Hepatocyte (in vitro differentiated cells): ENCODE measurements at places on chromosomes 5 and 9. TPM values are rescaled to one million over a fixed set of nuclear protein-coding genes. Genes with fewer than 3 reads are reported as not detected.
A peak's percentile ranks its signal among the peaks of the same experiment; 100 is the strongest.

GRCh38 chr9:89420397-89421178, 77.3 kb downstream of the SEMA4D start:
- DNase-seq, result no peak

GRCh38 chr9:69822116-69822750, 1.6 kb downstream of the CFAP95 start:
- no peak for DNase-seq

DNA sequence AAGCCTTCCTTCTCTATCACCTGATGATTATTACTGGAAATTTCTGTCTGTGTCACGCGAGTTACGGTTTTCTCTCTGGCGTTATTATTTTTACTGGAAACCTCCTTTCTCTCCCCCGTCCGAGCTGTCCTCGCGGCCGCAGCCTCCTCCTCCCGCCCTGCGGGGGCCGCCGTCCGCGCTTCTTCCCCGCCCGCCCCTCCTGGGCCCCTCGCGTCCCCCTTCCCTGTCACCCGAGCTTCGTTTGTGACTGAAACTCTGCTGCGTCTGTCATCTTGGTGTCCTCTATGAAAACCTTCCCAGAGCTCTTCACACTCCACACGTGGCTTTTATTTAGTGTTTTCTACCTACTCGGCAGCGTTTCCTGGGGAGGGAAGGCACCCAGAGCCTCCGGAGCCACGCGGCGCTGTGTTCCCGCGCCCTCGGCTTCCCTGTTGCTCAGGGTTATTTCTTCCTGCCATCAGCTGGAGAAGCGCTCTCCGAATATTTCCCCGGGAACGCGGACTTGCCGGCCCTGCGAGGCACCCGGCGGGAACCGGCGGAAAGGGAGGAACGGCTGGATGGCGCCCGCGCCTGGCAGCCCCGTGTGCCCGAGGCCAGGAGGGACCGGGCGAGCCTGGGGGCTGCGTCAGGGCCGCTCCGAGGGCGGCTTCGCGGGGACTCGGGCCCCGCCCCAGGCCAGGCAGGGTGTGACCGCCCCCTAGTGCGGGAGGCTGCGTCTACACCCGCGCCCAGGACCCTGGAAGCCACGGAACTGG, 33.9 kb downstream of the TRIP13 start:
- peak; percentile 68 for DNase-seq

DNA sequence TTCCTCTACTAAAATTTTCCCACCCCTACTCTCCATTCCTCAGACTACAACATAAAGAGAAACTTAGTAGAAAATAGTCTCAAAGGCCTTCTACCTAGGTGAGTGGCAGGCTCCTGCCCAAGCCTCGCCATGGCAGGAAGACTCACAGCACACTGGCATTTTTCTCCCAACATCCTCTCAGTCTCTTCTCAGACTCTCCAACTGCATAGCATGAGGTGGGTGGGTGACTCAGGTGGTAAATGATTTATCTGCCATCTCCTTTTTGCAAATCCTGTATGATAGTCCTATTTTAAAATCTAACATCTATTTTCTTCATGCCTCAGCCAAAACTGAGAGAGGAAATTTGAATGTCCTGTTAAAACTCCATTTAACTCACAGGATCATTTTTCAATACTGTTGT, 33.5 kb upstream of the GRIA1 start:
- no peak for DNase-seq

DNA sequence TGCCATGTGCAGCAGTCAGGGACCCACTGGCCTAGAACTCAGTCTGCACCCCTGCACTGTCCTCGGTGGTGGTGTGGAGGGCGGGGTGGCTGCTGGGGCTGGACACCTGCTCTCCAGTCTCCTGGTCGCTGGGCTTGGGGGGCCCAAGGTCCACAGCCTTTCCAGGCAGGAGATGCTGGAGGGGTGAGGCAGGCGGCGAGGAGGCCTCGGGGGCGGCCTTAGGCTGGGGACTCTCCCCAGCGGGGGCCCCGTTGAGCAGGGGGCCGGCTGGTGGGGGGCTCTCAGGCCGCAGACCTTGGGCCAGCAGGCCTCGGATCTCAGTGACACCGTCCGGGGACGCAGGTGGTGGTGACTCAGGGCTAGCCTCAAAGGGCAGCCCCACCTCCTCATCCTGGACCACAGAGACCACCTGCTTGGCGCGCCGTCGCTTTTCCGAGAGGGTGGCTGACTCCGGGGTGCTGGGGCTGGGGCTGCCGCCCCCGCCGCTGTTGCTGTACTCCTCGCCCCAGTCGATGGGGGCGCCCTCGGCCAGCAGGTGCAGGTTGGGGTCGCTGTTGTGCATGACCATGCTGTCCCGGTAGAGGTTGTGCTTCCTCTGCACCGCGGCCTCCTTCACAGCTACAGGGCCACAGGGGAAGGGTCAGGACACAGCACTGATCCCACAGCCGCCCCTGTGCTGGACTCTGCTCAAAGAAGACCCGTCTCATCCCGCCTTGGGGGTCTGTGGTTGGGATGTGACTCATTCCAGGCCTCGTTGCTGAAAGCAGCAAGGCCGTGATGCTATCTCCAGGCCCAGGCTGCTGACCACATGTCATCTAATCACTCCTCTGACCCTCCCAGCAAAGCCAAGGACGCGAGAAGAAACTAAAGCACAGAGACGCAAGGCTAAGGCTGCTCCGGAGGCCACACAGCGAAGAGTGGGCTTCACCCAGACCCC, 55.8 kb downstream of the LRSAM1 start:
- no peak for DNase-seq

Gene PDE8B
- 9.2 and 13.2 TPM in 2 replicates for total RNA-seq

- peak; percentile 90 for DNase-seq
Measured at GRCh38 chr5:132389585-132390286, 20.2 kb downstream of the SLC22A5 start.

GRCh38 chr5:138978080-138978479, 102.9 kb upstream of the LRRTM2 start:
- DNase-seq, result no peak

GRCh38 chr5:52810426-52810825, 22.7 kb downstream of the ITGA1 start:
- DNase-seq, result no peak

- no peak for DNase-seq
Measured at GRCh38 chr9:133657120-133657661, 21.0 kb downstream of the DBH start.

Gene GLT6D1
- 0.20 TPM in 2 replicates for total RNA-seq

DNA sequence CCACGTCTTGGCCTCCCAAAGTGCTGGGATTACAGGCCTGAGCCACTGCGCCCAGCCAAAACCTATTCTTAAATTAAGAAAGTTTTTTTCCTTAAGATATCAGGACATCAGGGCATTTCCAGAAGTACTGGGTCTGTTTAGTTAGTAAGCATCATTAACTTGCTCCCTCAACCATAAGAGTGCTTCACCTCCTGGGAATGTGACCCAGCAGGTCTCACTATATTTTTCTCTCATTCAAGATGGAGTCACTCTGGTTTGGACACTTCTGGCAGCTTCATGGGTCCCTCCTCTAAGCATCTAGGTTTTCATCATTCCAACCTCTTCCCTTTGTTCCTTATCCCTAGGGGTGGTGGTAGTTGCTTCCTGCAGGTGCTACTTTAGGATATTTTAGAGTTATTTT, 10.3 kb upstream of the BRD3OS start:
- no peak for DNase-seq

Gene RASEF
- total RNA-seq, result 18.1 and 18.9 TPM in 2 replicates

DNA sequence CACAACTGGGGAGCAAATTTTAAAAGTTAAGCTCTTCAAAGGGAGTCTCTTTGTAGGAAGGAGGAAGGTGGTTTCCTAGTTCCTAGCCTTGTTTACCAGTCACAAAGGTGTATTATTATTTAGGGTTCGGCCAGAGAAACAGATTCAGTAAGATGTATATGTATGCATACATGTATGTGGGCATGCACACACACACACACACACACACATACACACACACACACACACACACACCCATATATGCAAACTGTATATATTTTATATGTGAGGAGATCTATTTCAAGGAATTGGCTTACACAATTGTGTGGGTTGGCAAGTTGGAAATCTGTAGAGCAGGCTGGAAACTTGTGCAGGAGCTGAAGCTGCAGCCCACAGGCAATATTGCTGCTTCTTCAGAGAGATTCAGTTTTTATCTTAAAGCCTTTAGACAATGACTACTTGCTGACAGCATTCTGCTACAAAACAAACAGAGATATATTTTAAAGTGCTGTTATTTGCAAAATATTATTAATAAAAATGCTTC, 75.3 kb upstream of the DNAH5 start:
- DNase-seq, result no peak

GRCh38 chr9:135602789-135603481, 36.4 kb downstream of the GLT6D1 start:
- peak; percentile 64 for DNase-seq

DNA sequence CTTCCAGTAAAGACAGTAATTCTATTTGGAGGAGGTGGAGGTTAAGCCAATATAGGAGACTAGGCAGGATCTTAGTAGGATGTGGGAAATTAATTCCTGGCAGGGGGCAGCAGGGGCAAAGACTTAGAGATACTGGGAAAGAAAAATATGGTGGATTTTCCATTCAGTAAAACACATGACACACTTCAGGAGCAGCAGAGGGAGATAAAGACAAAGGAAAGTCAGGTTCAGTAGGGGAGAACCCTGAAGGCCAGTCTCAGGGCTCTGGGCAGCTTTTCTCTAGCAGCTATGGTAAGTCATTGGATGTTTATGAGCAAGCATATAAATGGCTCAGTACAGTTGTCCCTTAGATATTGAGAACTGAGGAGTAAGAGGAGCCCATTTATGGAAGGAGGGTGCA, 105.5 kb downstream of the PJA2 start:
- no peak for DNase-seq

DNA sequence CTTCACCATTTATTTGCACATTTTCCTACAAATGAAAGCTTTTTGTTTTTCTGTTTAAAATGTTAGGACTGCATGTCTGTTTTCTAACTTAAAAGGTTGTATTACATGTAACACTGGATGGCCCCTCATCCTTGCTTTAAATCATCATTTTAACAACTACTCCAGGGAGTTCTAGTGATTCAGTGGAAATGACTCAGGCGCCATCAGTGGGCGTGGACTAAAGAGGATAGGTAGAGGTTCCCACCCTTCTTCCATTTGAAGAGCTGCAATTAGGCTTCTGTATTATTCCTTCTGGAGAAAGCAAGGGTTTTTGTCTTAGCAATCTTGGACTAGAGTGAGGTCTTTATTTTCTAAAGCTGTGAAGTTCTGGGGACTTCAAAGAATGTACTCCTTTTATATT, 213.7 kb downstream of the TMEM38B start:
- no peak for DNase-seq

Gene DIRAS2
- total RNA-seq, result 1.1 and 1.6 TPM in 2 replicates

Gene ACTBL2
- total RNA-seq, result 0.16 and 0.83 TPM in 2 replicates

Gene FOXD4L3
- total RNA-seq, result 0.12 TPM in 1 of 2 replicates, not detected in the other

GRCh38 chr5:16855485-16855884, 80.6 kb downstream of the MYO10 start:
- DNase-seq, result no peak

Gene CCL28
- total RNA-seq, result 0.52 and 0.80 TPM in 2 replicates

Gene MYMK
- not detected in 2 replicates for total RNA-seq

DNA sequence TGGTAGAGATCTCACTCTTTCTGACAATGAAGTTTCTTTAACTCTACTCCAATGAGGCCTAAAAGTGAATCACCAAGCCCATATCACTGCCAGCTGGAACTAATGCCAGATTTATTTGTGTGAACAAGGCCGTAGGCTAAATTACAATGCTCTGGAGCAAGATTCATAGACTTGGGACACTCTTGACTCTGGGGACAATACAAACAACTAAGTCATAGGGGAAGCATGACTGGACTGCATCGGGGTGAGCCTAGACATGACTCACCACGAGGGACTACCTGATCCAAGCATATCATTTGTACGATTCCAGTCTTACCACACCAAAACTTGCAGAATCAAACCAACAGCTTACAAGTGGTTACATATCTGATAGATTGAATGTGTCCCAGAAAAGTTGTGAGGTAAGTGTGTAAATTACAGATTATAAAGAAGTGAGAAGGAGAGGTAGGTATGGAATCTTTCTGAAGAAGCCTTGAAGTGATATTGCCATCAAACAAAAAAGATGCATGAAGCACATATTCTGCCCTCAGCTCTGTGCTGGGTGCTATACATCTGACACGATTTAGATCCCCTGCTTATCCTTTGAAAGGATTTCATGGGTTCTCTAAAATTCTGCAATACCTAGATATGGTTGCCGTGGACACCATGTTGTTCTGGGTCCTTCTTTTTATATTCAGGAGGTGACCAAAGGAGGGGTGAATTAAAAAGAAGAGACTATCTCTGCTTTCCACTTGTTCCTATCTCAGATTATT, 199.3 kb upstream of the PDE4D start:
- DNase-seq, result no peak

Gene HMMR
- 9.8 and 10.6 TPM in 2 replicates for total RNA-seq

GRCh38 chr5:174718880-174719610, 5.3 kb upstream of the MSX2 start:
- DNase-seq, result no peak

DNA sequence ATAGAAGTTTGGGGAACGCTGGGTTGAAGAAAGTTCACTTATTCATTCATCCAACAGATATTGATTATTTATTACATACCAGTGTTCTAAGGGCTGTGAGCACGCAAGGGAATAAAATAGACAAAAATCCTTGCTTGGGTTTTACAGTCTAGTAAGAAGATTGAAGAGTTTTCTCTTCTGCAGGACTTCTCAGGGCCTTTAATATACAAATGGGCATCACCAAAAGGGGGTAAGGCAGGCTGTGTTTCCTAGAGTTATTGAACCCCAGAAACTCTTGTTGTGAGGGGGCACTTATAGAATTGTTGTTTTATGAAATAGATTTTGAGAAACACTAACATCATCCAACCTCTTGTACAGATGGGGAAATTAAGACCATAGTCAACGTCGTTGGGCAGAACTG, 198.5 kb upstream of the ZNF618 start:
- no peak for DNase-seq

Gene ROR2
- total RNA-seq, result 24.7 and 29.5 TPM in 2 replicates

DNA sequence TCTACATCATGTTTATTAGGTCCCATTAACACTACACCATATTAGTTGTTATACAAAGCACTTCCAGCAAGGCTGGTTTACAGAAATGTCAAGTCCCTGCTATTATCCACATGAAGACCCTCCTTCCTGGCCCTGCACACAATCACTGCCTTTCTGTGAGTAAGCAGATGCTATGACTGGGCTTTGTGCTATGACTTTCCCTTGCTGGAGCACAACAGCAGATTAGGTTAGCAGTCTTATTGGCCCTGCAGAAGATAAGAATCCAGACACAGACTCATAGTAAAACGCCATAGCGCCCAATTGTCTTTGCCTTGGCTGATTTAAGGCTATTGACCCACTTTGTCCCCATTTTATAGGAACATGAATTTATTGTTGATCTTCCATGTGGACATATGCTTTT, 228.9 kb upstream of the ACTBL2 start:
- DNase-seq, result peak; percentile 14

GRCh38 chr9:112179816-112180215, 4.7 kb upstream of the SUSD1 start:
- no peak for DNase-seq

GRCh38 chr5:175709276-175709781, 51.5 kb downstream of the HRH2 start:
- no peak for DNase-seq

Gene ZNF483
- total RNA-seq, result 4.4 and 4.6 TPM in 2 replicates

Gene KIF24
- total RNA-seq, result 1.3 and 1.8 TPM in 2 replicates

- DNase-seq, result no peak
Measured at GRCh38 chr5:97022898-97023297, 87.0 kb downstream of the LNPEP start.
